DMS153 (cell line): ENCODE measurements at places on chromosomes 3 and 15.

DNA sequence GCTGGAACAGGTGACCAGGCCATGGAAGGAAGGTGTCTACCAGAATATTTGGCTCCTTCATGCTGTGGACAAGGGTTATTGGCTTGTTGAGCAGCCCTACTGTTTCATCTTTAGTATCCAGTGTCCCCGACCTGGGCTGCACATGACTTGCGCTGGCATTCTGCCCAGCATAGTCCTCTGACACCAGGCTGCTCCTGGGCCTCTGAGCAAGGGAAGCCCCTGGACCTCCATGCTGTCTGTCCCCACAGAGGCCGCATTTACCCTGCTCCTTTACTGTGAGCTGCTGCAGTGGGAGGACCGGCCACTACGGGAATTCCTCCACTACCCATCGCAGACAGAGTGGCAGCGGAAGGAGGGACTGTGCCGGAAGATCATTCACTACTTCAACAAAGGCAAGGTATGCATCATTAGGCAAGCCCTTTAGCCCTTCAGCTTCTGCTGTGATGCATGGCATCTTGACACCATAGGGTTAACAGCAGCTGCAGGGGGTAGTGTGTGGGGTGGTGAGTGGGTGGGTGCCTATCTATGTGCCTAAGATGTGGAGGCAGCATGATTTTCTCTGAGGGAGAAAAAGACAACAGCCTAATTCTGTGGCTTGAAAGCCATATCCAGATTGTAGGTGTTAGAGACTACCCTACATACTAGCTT is 44.0 kb upstream of the MANF start:
- DNase-seq, result no peak

GRCh38 chr3:138367911-138368310 is 19.5 kb downstream of the MRAS start:
- no peak for DNase-seq

DNA sequence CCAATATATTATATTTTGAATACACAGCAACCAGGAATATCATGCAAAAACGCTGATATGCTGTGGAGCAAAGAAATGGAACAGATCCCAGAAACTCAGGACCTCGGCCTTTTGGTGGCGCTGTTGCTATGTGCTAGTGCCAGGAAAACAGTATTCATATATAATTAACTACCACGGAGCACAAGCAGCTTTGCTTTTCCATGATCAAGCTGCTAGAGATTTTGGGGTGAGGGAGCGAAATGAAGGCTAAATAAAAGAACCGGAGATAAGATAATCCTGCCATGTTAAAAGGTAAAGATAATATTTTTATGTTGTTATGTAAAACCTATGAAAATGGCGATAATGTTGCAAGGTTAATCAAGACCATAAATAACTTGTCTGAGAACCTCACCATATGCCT is 157.7 kb upstream of the FAM3D start:
- no peak for DNase-seq

GRCh38 chr3:113747283-113748046 is 630 bp downstream of the ATP6V1A start:
- no peak for DNase-seq

DNA sequence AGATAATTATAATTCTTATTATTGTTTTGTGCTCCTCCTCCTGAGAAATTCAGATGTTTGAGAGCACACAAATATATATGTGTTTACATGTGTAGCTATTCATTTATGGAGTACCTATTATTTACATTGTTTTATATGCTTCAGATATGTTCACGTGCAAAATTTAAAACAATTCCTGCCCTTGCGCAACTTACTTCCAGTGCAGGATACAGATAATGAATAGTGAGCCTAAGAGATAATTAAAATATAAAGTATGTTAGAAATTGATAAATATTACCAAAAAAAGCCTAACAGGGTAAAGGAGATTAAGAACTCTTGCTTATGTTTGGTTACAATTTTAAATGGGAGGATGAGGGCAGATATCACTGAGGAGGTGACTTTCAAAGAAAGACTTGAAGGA is 81.7 kb upstream of the DPH6 start:
- no peak for DNase-seq

DNA sequence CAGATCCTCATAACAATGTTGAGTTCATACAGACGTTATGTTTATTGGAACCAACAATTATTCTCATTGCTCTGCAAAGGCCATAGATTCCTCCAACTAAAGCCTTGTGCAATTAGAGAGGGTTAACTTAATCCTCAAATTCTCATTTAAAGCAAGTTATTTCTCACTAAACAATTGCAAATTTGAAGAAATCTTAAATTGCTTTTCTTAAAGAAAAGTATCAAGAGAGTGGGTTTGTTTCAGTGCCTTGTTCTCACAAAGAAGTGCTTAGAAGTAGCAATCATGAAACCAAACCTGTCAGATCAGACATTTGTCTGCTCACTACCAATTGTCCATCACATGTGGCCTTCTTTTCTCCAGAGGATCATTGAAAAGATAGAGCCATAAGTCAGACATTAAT is 124.8 kb downstream of the KCNH8 start:
- no peak for DNase-seq

DNA sequence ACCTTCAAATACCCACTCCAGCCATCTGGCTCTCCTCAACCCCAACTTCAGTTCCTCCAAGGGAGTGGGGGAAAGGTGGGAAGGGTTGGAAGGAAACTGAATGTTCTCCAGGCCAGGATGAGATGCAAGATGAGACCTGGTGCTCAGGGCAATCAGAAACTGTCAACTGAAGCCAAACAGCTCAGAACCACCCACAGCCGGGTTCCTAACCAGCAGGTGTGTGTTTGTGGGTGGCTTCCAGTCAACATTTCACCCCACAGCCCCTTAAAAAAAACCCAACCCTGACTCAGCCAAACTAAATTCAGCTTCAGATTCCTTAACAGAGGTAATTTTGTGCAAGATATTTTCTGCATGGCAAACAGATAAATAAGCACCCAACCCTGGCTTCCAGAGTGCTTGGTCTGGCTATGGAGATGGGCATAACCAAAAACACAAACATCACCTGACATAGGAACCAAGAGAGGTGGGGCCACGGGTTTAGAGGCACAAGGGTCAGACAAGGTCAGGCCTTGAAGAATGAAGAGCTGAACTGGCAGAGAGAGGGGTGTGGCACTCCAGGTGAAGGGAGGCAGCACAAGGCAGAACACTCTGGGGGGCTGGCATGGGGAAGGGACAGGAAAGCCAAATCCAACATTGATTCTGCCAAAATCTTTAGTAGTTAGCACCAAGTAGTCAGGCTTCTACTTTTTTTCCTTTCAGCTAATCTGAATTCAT is 34.7 kb downstream of the ZNF445 start:
- DNase-seq, result no peak

GRCh38 chr3:73605412-73605811 is 19.3 kb downstream of the PDZRN3 start:
- no peak for DNase-seq

- no peak for DNase-seq
These were observed 681 bp upstream of the IL5RA start for GRCh38 chr3:3110749-3111361.

DNA sequence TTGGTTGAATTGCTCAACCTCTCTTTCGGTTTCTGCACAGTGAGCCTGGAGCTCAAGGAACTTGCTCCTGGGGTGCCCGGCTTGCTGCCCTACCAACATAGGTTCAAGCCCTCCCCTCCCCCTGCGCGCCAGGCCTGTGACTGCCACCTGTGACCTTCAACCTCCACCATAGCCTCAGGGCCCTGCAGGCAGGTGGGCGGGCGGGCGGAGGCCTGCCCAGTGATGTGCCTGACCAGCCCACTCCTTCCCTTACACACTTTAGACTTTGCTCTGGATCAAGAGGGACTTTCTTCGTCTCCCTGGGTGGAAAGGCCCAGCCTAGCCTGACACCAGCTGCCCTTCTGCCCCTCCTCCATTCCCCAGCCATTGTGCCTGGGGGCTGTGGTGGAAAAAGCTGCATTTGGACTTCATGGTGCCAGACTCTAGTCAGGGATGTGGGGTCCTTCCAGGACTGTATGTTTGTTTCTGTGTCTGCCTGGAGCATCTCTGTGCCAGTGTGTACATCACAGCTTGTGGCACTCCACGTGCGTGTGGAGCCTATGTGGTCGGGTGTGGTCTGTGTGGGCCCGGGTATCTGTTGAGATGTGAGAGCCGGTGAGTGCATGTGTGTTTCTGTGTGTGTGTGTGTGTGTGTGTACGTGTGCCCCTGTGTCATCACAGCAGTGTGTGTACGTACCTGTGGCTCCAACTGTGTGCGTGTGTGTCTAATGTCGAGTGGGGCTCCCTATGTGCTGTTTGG is 9.5 kb downstream of the PRKCD start:
- no peak for DNase-seq

- DNase-seq, result no peak
These were observed 19.3 kb upstream of the TSC22D2 start for GRCh38 chr3:150388498-150389418.

- DNase-seq, result peak; percentile 30
These were observed 330.8 kb upstream of the PDZRN3 start for GRCh38 chr3:73955494-73956070.

GRCh38 chr3:139746481-139746880 is 68.7 kb upstream of the NMNAT3 start:
- DNase-seq, result no peak

GRCh38 chr3:24505691-24506550 is 11.3 kb upstream of the THRB start:
- no peak for DNase-seq
